Kasumi-1 (cell line): ENCODE measurements at places on chromosomes 2 and 18.

DNA sequence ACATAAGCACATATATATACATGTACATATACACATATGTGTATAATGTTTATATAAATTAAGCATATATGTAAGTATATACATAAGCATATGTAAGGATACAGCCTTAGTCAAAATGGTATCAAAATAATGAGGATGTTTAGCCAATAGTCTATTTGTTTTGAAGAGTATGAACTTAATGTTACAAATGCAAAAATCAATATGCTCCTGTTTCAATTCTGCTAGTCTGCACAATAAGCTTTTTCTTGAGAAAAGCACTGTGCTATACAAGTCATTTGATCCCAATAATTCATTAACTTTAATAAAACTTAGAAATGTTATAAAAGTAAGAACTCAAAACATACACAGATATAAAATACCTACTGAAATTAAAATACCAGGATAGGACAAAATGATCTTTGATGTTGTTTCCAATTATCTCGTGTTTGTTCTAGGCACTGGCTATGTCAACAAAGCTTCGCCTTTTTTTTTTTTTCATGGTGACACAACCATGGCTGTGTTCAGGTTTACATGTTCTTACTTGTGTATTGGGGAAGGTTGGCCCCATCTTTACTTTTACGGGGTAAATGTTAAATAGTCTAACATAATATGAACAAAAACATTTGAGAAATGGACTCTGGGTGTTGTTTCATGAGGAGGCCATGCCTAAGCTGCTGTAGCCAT, 271.1 kb upstream of the CDH19 start:
- DNase-seq, result no peak

GRCh38 chr18:56267334-56267733, 371.1 kb downstream of the TXNL1 start:
- no peak for DNase-seq

- no peak for DNase-seq
Observed at GRCh38 chr2:205197468-205198139, 484.7 kb upstream of the NRP2 start.

DNA sequence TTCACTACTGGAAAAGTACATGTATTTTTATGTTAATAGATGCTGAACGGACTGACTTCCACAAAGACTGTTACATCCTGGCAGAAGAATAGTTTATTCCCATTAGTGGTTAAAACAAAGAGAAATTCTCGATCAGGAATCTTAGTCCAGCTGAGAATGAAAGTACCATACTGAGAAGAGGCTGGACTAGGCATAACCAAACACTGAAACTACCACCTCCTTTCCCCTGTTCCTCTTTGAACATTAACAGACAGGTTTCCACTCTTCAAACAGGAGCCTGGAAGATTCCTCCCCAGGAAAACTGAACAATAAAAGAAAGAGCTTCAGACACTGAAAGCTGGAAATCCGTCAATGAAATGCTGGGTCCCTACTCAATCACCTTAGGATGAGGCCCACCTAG, 25.8 kb downstream of the LDAH start:
- DNase-seq, result no peak

DNA sequence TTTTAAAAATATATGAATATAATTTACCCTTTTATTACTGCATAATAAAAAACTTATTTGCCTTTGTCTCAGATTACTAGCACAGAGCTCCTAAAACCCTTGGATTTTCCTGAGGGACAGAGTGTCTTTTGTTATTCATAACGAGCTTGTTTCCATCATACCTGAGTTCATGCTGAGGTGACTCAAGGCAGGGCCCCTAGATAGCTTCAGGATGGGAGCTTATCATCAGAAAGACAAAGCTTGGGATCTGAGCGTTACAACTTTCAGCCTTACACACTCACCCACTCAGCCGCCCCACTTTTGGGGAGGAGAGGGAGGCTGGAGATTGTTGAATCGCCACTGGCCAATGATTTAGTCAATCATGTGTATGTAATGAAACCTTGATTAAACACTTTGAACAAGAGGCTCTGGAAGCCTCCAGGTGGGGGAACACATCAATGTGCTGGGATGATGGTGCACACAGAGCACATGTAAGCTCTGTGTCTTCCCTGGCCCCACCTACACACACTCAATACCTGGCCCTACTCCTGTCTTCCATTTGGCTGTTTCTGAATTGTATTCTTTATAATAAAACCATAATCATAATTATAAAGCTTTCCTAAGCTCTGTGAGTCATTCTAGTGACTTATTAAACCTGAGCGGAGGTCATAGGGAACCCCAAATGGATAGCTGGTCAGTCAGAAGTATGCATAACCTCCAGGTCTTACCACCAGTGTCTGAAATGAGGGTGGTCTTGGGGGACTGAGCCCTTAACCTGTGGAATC, 28.5 kb upstream of the DNAH7 start:
- DNase-seq, result no peak

DNA sequence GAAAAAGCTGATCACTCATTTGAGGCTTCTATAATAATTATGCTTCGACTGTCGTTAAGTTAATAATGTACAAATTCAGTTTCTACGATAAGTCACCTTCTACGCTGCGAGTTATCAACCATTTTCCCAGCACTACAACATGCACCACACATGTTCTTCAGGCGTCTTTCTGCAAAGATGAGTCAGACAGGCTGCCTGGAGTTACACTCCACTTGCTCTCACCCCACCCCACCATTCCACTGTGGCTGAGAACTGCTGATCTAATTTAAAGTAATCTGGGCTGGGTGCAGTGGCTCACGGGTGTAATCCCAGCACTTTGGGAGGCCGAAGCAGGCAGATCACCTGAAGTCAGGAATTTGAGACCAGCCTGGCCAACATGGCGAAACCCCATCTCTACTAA, 218.6 kb downstream of the DYM start:
- DNase-seq, result no peak
